ENCODE measurements at places on chromosomes 1 and 21. TPM values are rescaled to one million over a fixed set of nuclear protein-coding genes. Genes with fewer than 3 reads are reported as not detected.

CYYR1 gene
- 4.7 TPM for total RNA-seq

DNA sequence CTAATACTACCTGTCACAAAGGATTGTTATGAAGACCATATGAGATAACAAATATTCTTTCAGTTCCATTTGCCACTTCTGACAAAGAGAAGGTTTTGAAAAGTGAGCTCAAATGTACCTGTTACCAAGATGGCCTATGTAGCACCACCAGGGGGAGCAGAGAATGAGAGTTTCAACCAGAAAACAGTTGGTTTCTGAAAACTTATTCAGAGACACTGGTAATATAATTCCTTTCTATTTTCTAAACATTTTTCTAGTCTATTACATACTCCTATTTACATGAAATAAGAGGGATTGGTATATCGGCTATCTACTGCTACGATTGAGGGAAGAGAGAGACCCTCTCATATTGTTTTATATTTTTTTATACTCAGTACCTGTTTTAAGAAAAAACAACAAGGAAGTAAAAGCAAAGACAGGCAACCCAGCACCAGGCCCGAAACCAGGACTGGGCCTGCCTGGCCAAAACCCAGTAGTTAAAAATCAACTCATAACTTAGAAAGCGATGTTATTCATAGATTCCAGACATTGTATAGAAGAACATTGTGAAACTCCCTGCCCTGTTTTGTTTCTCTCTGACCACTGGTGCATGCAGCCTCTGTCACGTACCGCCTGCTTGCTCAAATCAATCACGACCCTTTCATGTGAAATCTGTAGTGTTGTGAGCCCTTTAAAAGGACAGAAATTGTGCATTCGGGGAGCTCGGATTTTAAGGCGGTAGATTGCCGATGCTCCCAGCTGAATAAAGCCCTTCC is 48.3 kb downstream of the IL23R start:
- DNase-seq = no peak
- peaks cover 8% of the 10 kb centered on the region for H3K27me3 ChIP-seq
- no peaks in the 10 kb centered on the region for H3K36me3 ChIP-seq
- H3K4me3 ChIP-seq = no peak overlapping the region
- no peak overlapping the region for H3K27ac ChIP-seq

DNA sequence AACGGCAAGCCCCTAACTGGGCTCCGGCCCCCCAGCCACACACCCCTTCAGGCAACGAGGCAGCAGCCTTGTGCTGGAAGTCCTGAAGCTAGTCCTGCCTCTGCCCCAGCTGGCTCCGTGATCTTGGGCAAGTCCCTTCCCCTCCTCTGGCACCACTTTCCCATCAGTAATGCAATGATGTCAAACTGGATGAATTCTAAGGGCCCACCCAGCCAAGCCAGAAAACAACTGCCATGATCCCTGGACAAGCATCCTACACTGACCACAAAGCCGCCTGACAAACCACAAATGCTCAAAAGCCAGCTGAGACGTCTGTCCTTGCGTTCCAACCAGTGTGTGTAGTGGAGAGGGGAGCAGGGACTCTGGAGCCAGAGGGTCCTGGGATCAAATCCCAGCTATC is 26.8 kb downstream of the IFFO2 start:
- H3K27ac ChIP-seq = no peak overlapping the region
- peaks cover 42% of the 10 kb centered on the region for H3K4me1 ChIP-seq
- no peak for DNase-seq
- H3K36me3 ChIP-seq = no peaks in the 10 kb centered on the region
- H3K4me3 ChIP-seq = no peak overlapping the region

DNA sequence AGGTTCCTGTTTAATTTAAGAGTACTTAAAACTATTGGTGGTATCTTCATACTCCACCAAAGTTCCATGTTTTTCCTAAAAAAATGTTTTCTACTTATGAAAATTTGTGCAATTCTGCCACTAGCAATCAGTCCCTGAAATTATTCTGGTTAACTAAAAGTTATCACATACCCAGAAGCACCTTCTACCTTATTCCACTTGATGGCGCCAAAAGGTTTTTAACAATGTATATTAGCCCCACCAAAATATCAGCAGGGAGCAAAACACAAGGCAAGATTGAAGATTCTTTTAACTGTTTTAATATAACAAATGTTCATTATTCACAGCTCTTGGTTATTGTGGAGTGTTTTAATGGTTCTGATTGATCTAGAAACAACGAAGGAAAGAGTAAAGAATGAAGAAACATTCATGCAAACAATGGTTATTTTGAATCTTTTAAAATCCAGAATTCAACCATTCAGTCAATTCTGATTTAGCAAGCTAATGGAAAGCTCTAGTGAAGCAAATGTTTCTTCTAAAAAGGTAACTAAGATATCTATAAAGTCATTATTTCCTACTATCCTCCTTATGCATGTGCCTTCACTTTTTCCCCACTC is 67.2 kb downstream of the TTLL7 start:
- H3K36me3 ChIP-seq = peaks cover under 1% of the 10 kb centered on the region
- H3K27me3 ChIP-seq = no peaks in the 10 kb centered on the region
- no peak overlapping the region for H3K4me3 ChIP-seq
- H3K27ac ChIP-seq = no peak overlapping the region
- no peaks in the 10 kb centered on the region for H3K4me1 ChIP-seq

USP48 gene
- total RNA-seq = 73.6 TPM
